Tibial artery (tissue), 4 donors: ENCODE measurements at places on chromosomes 11 and 22.

DNA sequence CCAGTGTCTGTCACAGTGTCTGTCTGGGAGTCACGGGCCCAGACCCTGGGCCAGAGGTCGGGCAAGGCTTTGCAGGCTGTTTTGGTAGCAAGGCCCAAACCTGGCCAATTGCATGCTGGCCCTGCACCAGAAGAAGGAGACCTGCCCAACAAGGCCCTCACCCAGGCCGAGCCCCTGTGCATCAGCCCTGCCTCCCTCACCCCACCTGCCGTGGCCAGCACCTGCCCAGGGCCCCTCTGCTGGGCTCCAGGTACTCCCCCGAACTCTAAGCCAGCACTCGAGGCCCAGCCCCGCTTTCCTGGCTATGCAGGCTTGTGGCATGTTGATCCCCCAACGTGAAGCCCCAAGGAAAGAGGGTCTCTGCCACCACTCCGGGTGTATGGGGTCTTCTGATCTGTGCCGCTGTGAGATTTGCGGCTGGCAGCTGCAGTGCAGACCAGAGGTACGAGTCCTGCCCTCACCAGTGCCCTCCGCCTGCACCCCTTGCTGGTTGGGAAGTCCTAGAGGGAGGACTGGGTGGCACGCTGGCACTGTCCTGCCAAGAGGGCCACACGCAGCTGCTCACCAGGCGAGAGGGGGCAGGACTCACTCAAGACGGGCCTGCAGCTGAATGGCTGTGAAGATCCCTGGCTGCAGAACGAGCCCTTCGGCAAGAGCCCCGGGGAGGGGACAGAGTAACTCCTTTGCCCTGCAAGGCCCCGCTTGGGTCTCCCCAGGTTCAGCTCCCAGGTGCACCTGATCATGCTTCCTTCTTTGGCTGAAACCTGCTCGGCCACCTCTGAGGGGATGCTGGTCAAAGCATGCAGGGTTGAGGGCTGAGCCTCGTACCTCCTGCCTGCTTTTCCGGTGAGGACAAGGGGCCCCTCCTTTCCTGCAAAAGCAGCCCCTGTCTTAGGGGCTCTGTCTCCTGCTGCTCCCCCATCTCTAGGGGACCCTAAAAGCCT, 6.7 kb upstream of the SEPTIN5 start:
- DNase-seq: no peak

GRCh38 chr22:41940832-41941765, 5.9 kb downstream of the CENPM start:
- peak; percentile 89 for DNase-seq

GRCh38 chr22:47617186-47617585, 854.7 kb downstream of the TBC1D22A start:
- DNase-seq: no peak

GRCh38 chr11:131999084-131999483, 628.7 kb downstream of the NTM start:
- no peak for DNase-seq

- DNase-seq: no peak
These were observed 38.5 kb downstream of the OSBP2 start for GRCh38 chr22:30733181-30733631.

DNA sequence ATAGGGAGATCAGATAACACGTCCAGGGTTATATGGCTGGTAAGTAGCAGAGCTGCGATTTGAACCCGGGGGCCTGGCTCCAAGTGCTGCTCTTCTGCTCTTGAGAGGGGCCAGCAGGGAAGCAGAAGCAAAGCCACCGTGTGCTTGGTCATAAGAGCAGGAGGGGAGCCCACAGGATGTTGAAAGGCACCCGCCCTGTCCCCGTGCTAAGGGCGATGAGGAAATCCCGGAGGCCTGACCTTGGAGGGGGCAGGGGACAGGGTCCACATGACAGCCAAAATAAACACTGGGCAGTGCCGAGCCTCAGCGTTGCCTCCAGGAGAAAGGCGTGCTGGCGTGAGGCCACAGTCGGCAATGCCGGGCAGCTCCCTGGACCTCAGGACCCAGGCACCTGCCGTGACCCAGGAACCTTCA, 28.8 kb downstream of the TOM1 start:
- peak; percentile 78 for DNase-seq

DNA sequence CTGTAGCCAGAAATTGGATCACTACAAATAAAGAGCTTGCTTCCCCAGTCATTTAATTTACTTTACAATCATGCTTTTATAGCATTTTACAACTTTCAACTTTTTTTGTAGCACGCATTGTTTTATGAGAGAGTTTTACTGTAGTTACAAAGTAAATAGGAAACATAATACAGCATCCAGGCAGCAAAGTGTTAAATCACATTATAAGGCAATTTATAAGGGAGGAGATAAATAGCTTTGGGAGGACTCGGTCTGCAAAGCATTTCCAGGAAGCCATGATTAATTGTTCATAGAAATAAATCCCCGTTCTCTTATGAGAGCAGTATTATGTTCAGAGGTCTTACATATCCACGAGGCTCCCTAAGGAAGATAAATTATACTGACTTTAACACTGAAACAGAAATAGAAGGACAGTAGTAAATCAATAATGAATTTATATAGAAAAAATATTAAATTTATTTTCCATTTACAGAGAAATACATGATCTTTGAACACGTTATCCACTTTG, 792.6 kb upstream of the RAG2 start:
- no peak for DNase-seq

- DNase-seq: no peak
These were observed 21.6 kb downstream of the ASPHD2 start for GRCh38 chr22:26450453-26451185.

DNA sequence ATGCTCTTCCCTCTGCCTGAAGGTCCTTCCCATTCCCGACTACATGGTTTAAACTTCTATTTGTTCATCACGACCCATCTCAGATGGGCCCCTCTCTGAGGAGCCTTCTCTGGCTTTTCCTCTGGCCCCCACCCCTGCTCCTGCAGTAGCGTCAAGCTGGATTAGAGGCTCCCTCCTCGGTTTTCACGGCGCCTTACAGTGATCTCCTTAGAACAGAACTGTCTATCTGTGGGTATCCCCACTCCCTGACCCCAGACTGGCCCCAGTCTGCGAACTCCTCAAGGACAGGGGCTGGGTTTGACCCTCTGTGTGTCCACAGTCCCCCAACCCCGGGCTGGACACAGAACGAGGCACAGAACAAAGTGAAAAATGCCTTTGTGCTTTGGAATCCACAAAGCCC, 2.8 kb downstream of the PLEKHB1 start:
- no peak for DNase-seq

DNA sequence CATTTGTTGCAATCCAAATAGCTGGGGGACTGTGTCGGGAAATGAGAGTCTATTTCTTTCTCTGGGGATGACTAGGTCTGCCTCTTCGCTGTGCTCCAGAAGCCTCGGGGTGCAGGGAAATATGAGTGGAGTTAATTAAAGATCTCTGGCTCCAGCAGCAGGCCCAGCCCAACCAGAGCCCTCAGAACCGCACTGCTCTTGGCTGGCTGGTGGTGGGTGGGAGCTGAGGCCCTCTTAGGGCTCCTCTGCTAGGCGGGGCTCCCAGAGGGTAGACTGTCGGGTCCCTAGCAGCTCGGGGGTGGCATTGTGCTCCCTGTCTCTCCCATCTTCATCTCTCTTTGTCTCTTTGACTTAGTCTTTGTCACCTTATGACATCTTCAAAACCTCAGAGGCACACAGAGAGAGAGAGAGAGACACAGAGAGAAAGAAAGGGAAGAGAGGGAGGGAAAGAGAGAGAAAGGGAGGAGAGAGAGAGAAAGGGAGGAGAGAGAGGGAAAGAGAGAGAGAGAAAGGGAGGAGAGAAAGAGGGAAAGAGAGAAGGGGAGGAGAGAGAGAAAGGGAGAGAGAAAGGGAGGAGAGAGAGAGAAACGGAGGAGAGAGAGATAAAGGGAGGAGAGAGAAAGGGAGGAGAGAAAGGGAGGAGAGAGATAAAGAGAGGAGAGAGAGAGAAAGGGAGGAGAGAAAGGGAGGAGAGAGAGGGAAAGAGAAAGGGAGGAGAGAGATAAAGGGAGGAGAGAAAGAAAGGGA, 20.2 kb downstream of the MPPED1 start:
- no peak for DNase-seq
